ENCODE measurements at places on chromosomes 4 and X.

GRCh38 chrX:46169808-46170207 lies 375.4 kb downstream of the ZNF674 start:
- DNase-seq, result no peak

DNA sequence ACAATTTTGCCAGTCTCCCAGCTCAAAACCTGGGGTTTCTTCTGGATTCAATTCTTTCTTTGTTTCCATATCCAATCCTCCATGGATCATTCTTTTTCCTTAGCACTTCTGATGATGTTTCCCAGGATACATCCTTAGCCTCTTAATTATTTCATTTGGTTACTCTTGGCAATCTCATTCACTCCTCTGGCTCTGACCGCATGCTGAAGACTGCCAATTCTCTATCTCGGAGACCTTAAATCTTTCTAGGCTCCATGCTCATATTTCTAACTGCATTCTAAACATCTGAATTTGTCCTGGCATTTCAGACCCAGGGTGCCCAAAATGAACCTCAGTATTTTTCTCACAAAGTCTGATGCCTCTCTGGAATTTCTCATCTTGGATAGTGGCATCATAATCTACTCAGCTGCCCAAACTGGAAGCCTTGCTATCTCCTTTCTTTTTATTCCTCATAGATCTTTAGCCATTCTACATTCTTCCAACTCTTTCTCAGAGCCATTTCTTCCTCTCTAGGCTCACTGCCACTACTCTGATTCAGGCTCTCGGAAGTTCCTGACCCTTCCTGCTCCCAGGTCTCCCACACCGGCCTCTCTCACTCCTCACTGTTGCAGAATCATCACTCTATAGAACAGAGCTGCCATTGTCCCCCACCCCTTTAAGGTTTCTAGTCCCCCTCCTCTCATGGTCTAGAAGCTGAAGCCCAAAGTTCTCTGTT lies 290.2 kb downstream of the CAMK2D start:
- no peak for DNase-seq

GRCh38 chr4:36549252-36549651 lies 267.8 kb downstream of the DTHD1 start:
- DNase-seq, result no peak

- DNase-seq, result no peak
These were observed 221.3 kb downstream of the PPP3CA start for GRCh38 chr4:101126059-101126458.

DNA sequence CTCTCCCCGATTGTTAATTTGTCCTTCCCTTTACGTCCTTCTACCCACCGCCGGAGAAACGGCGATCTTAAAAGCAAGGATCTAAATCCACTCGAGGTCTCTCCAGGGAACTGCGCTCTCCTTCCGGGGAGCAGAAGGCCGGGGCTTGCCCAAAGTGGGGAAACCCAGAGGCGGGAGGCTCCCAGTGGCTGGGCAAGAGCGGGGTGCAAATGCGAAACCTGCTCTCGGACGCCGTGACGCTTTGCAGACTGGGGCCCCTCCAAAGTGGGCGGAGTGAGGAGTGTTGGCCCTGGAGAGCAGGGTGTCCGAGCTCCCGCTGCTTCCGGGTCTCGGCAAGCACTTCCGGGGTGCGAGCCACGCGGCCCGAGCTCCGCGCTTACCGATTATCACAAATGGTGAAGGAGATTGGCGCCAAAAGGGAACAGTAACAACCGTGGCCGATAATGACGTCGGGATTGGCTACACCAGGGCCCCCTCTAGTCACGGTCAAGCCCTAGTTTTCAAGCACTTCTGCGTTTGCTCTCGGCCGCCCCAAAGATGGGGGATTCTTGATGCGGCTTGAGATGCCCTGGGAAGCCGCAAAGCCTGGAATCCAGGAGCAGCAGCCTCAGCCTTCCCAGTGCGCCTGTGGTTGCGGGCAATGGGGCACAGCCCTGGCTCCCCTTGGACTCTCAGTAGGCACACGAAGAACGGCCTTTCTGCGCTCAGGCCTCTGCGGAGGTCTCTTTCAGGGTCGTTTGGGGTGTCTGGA lies 29.0 kb downstream of the HAND2 start:
- no peak for DNase-seq

GRCh38 chr4:183637461-183637860 lies 21.5 kb downstream of the RWDD4 start:
- DNase-seq, result no peak

- DNase-seq, result no peak
These were observed 154.9 kb downstream of the PARM1 start for GRCh38 chr4:75087865-75088264.

DNA sequence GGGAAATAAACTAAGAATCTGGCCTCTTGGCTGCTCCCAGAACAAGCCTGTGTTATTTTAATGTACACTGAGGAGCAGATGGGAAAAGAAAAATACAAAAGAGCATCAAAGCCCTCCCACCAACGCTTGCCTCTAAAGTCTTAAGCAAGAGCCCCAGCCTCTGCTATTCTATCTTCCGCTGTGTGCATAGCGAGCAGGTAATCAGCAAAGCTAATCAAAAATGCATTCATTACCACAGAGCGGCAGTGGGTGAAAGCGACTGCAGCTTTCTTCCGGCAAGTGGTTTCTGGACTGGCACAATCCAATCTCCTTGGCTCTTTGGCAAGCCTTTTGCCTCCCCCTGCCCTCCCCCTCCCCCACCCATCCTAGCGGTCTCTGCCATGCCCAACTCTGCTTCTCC lies 13.5 kb upstream of the GRIA3 start:
- DNase-seq, result no peak
